ENCODE measurements at places on chromosomes 7 and 10.

DNA sequence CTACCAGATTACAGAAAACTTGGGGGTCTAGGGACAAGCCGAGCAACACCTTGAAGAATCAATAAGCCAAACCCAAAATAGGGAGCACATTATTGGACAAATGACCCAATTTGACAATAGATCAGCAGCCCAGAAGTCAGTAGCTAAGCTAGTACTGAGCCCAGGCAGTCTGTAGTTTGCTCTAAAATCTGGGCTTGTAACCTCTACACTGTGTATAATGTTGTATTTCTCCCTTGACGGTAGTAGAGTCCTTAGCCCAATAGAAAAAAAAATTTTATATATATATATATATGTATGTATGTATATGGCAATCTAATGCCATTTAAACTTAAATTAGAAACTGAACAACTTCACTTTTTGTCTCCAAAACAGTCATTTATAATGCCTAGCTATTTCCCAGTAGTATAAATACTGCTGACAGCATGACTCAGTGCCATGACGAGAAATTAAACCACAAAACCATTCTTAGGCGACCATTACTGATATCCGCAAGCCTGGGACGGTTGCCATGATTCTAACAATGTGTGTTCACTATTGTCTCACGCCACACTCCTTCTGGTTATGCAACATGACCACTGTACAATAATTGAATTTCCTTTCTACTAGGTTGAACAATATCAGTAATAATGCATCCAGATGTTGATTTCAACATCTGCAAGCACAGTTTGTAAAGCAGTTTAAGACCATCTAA, 110.5 kb downstream of the IPMK start:
- DNase-seq: peak; percentile 78

GRCh38 chr7:66153691-66154090, 39.0 kb downstream of the CRCP start:
- no peak for DNase-seq

- DNase-seq: no peak
These were observed 40.8 kb upstream of the LOXL4 start for GRCh38 chr10:98308669-98309365.

GRCh38 chr10:124728071-124728829, 15.9 kb downstream of the FAM53B start:
- no peak for DNase-seq

DNA sequence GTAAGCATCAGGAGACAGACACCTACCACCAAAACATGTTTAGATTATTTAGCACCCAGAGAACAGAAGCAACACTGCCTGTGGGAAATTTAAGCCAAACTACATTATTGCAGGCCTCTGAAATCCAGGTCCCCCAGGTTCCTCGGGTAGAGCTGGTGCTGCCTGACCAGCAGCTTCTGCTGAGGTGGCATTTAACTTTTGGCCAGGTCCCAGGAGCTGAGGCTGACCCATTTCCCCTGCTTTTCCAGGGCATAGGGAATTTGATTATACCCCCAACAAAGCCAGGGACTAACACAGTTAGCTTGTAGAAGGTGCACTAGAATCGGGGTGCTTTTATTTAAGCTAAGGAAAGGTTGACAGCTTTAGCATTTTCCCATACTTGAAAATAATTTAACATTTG, 4.7 kb downstream of the LRRC4 start:
- DNase-seq: no peak

DNA sequence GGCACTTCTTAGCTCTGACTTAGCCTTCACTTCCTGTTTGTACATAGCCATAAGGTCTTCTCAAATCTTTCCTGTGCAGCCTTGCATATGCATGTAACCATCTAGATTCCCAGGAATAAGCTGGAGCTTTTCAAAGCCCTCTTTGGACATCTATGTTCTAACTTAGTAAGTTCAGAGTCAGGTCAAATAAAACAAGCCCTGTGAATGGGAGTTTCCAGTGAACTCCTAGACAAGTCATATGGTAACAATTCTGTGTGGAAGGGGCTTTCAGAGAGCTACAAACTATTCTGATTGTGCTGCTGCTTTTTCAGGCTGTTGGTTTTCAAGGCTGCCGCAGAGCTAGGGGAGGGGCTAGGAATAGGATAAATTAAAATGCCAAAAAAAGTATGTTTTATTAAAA, 208.4 kb upstream of the AKR1E2 start:
- no peak for DNase-seq
